ENCODE measurements at places on chromosomes 5 and 9. TPM values are rescaled to one million over a fixed set of nuclear protein-coding genes. Genes with fewer than 3 reads are reported as not detected.

- DNase-seq: no peak
Observed at GRCh38 chr5:134503937-134504437, 21.5 kb upstream of the JADE2 start.

Gene LHX3
- not detected for polyA plus RNA-seq

- DNase-seq: no peak
Observed at GRCh38 chr5:98106116-98107031, 667.1 kb upstream of the RGMB start.

- no peak for DNase-seq
Observed at GRCh38 chr5:120779674-120780073, 315.6 kb downstream of the PRR16 start.

Gene SPOCK1
- 3.4 TPM for polyA plus RNA-seq

Gene AKNA
- polyA plus RNA-seq: 8.4 TPM

All from forelimb muscle (tissue), 1 donor.